Activated T-helper 17 cell treated with anti-CD3 and anti-CD28 coated beads, Interleukin-2, amount 50 U/mL, for 72 hours (primary cell): ENCODE measurements at places on chromosomes 3 and 15. TPM values are rescaled to one million over a fixed set of nuclear protein-coding genes. Genes with fewer than 3 reads are reported as not detected.

- no peak for ATAC-seq
Observed at GRCh38 chr3:152477422-152477821, 208.7 kb downstream of the MBNL1 start.

Gene TNFSF10
- total RNA-seq = 36.1 TPM

Gene LEKR1
- 0.91 TPM for total RNA-seq

DNA sequence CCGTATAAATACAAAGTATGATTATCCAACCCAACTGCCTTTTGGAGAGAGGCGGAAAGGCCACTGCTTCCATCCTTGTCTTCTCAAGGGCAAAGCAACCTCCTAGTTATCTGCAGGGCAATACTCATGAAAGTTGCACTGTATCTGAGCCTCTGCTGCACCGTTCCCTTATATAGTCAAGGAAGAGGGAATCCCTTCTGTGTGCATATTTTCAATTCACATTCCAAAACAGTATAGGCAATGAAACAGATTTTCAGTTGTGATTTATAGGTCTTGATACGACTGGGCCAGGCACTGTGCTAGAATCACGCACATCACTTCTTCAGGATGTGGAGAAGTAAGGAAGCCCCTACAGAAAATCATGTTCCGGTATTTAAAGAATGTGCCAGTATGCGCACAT, 455.7 kb downstream of the FOXP1 start:
- no peak for ATAC-seq

DNA sequence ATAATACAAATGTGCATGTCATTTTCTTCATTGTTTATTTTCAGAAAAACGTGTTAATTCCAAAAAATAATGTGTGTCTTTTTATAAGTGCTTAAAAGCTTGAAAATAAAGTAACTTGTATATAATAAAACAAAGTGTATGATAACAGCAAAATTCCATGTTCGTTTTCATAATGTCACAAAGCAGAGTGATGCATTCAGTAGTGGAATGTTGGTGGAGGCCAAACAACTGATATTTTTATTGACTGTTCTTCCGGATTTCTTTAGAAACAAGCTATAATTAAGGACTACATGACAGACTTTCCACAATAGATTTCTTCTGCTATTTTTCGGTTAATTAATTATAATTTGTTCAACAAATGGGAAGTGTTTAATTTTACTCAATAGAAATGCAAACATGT, 412.7 kb downstream of the GABRG3 start:
- no peak for ATAC-seq

DNA sequence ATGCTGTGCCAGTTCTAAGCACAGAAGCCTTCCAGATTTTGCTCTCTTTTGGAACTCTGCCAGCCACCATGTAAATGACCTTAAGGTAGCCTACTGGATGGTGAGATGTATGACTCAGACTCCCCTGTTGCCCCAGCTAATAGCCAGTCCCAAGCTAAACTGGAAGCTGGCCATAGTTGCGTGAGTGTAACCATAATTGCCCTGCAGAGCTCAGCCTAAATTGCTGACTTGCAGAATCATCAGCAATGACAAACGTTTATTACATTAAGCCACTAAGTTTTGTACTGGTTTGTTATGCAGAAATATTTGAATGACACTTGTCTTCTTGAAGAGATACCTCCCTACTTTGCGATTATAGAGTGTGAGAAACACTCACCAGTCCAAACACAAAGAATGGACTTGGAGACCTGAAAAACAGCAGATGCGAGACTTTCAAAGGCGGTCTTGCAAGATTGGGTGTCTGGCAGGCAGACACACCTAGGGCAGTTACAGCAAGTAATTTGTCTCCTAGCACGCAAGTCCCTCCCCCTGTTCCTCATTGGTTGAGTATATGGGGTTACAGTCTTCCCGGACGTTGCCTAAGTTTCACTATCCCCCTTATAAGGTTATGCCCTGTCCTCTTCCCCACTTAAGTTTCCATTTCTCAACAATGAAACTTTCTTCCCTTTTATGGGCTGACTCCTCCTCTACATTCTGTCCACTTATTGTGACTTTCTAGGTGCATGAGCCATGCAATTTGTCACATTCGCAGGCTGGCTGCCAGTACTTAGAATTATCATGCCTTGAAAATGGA, 83.6 kb upstream of the XCR1 start:
- no peak for ATAC-seq

DNA sequence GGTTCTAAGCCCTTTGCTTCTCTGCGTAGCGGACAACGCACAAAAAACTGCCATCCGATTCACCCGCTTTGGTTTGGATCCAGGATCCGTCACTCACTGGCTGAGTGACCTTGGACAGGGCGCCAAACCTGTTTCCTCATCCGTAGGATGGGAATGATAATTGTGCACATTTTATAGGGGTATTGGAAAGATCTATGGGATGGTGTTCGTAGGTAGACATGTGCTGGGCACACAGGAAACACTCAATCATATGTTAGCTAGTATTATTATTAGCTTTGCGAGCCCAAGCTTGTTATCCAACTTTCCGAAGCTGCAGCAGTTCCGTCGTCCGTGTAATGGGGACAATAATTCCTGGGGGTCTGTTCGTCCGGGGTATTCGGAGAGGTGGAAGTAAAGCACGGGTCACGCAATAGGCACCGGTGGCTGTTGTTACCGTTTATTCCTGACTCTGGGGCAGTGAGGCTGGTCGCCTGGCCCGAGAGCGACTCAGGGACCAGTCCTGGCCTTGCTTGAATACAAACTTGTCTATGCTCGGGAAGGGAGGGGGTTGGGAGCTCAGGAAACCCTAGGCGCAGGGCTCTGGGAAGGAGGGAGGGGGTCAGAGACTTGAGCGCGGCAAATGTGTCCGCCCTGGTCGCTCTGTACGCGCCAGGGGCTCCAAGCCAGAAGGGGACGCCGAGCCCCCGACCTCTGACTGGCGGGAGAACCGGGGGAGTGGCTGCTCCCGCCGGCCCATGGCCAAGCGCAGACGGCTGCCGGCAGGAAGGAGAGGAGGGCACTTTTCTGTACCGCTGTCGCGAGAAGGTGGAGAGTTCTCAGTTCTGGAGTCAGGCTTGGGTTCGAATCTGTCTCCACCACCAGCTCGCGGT, 1.3 kb downstream of the SPSB4 start:
- ATAC-seq = no peak

DNA sequence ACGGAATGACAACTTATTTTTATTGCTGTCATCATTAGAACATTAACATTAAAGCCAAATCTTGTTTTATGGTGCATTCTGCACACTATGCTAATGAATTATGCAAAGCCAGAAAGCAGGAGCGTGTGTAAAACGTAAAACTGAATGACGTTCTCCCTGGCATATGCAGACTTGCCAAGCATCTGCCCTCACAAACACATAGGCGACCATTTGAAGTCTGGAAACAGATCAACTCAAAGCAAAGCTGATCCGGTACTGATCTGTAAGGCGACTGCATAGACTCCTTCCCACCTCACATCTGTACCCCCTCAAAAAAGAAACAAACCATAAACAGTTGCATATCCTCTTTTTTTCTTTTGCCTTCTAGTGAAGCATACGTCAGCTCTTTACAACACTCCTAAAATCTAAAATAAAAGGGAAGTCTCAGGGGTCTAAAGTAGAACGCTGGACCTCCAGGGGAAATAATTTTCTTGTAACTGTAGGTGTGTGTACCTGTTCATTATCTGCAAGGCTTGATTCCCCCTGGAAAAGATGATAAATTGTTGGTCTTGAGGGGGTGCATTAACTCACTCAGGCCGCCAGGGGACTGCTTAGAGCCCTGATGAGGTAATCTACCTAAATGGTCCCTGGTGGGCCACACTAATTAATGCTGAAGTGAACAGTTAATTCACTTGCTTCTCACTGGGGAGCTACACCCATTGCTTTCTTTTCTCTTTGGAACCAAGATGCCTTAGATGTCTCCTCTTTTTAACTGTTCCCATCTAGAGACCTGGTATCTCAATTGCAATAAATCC, 231.4 kb downstream of the CDIN1 start:
- no peak for ATAC-seq

- no peak for ATAC-seq
Observed at GRCh38 chr15:27797765-27798164, 301.4 kb downstream of the OCA2 start.

- ATAC-seq = peak; percentile 95
Observed at GRCh38 chr15:92848852-92849598, 51.1 kb upstream of the CHD2 start.

DNA sequence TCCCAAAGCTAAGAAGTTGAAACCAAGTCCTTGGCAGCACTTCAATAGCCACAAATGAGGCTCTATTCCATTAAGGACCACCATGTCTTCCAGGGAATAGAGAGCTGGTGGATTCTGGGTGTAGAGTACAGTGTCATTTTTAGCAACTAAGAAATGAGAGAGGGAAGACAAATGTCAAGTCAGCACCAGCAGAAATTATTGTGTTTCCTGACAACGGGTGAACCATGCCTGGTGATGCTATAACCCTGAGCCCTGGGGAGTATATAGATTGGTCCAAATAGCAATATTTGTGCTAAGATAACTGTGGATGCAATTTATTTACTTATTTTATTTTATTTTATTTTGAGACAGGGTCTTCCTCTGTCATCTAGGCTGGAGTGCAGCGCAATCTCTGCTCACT, 305.6 kb upstream of the WNT5A start:
- ATAC-seq = no peak

GRCh38 chr3:31481697-31482096, 51.0 kb upstream of the STT3B start:
- ATAC-seq = no peak

DNA sequence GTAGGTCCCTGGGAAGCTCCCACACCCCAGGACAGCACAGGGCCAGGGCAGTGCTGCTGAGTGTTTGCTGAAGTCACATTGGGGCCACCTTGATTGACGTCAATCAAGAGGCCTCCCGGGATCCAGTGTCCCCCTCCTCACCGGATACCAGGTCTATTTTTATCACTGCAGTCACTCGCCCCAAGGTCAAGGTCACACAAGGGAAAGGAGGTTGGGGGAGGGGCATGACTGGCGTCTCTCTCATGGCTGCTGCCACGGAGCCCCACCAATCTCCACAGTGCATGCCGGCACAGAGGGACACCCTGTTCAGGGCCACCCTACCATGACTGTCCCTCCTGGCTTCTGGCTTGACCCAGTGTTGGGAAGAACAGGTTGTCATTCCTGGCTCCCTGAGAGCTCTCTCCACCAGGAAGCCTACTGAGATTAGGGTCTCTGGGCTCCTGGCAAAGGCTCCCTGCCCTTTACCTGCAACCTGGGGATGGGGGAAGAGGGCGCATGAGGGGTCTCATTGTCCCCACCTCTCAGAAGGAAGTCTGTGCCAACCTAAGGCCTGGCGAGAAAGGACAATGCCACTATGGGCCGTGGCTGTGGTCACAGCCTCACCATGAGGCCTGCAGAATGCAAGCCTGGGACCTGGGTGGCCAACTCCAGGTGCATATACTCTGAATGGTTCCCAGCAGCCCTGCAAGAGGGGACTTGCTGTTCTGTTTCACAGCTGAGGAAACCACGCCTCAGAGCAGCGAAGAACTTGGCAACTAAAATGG, 1.5 kb downstream of the MYL3 start:
- ATAC-seq = no peak

DNA sequence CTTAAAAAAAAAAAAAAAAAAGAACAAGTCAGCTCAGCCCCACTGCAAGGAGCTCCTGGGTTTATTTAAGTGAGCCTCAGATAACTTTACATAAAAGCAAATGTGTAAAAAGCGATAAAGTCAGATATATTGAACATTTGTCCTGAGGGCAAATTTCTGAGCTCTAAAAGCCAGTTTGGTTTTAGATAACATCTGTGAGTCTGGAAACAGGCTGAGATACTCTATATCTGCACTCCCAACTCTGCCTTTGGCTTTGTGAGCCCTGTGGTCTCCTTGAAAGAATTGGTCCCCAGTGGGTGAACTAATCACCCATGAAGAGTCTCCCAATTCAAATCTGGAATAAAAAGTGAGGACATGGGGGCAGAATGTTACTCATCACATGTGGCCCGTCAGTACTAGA, 104.6 kb downstream of the APBA2 start:
- ATAC-seq = no peak

DNA sequence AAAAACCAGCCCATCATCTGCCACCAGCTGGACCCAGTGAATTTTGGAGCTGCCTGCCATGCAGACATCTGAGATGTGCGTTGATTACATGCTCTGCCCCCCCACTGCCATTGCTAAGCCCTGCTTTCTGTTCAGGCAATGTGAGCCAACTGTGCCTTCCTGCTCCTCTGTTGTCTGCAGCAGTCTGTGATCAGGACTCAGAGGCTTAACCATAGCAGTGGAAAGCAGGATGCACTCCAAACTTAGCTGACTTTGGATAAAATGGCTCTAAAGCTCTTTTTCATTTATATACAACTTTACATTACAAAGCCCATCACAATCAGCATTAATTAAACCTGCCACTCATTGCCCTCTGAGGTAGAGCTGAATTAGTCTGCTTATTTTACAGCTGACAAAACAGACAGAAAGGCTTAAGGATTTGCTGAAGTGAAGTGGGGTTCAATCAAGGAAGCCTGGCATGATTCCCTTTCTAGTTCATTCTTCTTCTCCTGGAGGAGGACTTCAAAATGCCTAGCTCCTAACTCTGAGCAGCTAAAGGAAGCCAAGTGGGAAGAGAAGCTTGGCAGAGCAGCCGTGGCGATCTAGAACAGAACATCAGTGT, 15.7 kb upstream of the RPS27L start:
- ATAC-seq = no peak

GRCh38 chr3:184727357-184728009, 15.6 kb upstream of the MAGEF1 start:
- ATAC-seq = peak; percentile 83

Gene ZBBX
- not detected for total RNA-seq

DNA sequence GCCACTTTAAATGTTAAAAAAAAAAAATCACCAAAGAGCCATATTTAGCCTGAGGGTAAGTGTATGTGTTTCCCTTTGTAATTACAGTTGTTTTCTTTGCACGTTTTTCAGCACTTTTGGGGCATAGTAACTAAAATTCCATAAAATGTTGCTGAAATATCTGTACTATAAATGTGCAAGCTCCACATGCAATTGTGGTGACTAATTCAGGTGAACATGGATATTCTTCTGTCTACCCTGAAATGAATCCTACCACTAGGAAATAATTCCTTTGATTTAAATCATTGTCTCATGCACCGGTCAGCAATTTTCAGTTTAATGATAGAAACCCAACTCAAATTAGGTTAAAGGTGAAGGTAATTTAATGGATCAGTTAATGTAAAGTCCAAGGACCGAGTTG, 13.1 kb upstream of the TFG start:
- no peak for ATAC-seq

DNA sequence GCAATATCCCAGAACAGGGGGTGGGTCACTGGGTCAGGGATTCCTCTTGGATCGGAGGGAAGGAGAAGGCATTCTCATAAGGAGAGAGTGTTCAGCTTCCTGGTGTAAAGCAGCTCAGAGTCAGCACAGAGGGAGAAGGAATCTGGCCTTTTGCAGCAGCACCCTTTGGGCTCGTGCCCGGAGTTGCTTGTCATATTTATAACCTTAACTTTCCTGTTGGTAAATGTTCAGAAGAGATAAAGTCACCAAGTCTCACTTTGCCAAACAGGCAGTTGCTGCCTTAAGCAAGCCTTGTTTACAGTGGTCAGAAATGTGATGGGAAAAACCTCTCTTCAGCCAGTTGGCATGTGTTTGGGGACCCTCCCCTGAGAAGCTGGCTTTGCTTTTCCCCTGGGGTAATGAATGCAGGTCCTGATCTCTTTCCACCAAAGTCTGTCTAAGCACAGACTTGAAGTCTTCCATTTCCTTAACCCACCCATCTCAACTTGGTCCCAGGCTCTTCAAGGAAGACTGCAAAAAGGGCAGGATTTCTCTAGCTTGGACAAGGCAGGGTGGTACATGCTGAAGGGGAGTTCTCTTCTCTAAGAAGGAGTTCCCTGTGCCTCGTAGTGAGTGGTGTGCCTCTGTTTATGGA, 206.9 kb upstream of the BHLHE40 start:
- ATAC-seq = no peak
